ENCODE measurements at places on chromosomes 12 and 14.
A peak's percentile ranks its signal among the peaks of the same experiment; 100 is the strongest.

DNA sequence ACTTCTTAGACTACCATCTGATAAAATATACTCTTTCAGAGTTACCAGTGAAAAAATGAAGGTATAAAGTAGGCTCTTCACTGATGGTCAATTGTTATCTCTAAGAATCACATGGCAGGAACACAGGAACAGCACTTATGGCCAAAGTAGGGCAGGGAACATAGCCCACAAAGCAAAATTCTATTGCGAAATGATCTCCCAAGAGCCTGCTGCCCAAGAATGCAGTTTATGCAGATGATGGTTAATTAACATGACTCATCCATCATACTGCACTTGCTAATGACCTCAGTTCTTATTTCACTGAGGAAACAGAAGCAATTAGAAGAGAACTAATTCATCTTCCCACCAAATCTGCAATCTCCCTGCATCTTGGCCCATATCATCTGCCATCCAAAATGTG is 133.8 kb downstream of the SLC2A13 start:
- no peak for DNase-seq

DNA sequence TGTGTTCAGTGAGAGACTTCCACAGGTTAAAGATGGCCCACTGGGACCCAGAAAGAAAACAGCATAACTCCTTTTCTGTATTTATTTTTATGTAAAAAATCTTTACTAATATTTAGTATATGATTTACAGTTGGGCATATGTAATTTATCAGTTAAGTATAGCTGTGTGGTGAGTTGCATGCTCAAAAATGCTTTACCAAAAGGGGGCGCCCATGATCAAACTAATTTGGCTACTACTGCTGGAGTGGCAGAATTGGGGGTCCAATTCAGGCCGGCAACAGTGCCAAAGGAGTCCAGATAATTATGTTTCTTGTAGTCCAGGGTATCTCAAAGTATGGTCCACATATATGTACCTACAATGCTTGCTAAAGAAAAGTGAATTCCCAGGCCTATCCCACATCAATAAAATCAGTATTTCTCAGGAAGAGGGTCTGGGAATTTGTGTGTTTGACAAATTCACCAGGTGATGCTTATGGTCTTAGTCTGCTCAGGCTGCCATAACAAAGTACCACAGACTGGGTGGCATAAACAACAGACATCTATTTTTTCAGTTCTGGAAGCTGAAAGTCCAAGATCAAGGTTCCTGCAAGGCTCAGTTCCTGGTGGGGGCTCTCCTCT is 152.0 kb downstream of the KTN1 start:
- no peak for DNase-seq

DNA sequence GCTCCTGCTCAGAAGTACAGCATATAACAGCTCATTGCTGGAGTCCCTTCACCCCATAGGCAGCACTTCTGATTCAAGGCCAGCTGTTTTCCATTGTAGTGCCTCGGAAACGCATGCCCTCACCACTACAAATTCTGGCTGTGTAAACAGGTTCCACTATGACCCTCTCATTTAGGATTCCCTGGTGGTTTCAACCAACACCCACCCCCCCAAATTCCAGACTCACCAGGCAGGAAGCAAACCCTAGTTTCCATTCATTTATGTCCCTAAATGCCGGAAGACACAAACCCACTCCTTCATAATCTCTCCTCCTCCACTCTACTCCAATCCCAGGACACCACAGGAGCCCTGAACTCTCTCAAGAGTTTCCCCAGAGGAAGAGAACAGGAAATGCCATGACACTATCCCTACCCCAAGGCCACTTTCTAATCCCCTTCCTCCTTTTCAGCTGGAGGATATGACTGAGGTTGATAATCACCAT is 75.9 kb upstream of the TMPO start:
- no peak for DNase-seq

DNA sequence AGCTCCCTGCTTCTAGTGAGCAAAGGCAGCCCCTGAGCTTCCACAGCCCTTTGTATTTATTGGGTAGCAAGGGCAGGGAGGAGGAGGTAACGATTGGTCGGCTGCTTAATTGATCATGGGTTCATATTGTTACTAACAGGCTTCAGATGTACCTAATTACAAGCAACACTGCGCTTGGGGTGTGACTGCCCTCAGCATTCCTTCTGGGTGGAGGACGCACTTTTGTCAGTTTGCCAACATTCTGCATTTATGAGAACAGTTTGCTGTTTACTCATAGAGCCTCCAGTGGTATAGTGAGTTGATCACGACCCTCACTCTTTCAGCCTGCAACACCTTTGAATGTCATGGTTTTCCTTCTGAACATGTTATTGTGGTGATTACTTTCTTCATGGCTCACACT is 9.6 kb downstream of the TSHR start:
- DNase-seq = no peak

GRCh38 chr14:41817626-41818025 is 210.9 kb downstream of the LRFN5 start:
- DNase-seq = no peak

DNA sequence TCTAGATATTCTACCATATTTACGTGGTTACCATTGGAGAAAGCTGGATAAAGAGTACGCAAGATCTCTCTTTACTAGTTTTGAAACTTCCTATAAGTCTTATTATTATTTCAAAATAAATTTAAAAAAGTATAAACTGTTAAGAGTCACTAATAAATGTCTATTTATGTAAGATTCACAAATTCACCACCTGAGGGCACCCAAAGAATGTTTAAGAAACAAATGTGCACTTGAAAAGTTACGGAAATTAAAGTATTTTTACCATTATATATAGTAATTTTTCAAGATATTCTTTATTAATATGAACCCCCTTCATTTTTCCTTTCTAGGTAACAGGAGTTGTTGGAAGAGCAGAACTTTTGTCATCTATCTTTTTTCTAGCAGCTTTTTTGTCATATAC is 11.9 kb downstream of the TMTC3 start:
- DNase-seq = no peak

- DNase-seq = no peak
Measured at GRCh38 chr12:5317556-5317955, 114.4 kb upstream of the NTF3 start.

DNA sequence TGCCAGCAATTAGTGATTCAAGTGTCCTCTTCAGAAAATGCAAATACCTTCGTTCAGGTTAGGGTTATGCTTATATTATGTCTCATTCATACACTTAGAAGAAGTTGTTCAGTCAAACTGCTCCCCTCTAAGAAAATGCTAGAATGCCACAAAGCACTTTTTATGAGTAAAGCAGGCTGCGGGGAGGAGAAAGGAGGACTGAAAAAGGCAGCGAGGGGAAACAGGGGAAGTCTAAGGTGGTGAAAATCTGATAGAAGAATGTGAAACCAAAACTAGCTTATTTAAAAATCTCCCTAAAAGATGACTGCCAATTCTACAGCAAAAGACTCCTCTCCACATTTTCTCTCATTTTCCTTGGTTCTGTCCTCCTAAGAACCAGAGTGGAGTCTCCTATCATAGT is 70.1 kb downstream of the PRKD1 start:
- DNase-seq = no peak

DNA sequence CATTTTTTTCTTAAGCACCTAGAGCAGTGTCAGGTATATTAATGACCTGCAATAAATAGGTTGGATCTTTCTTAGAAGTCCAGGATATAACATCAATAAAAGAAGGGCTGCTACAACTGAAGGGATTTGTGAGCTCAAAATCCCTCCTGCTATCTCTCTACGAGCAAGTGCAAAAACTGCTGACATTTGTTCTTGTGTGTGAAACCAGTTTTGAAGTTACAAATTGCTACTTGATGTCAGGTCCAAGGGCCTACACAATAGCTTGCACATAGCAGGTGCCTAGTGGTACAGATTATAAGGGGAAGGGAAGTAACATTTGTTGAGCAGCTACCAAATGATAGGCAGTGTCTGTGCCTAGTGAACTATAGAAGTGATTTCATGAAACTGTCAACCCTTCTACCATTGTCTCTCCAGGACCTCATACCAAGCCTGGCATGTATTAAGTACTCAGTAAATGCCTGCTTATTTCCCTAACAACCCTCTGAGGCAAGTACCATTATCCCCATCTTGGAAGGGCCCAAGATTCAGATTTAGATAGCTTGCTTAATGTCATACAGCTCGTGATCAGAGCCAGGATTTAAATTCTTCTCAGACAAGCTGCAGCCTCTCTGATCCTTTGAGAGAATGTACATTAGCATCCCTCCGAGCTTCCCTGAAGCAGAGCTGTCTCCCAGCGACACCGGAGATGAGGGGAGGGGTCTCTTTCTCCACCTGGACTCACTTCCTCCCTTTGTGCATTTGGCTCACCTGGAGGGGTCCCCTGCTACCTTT is 300.3 kb downstream of the ZFP36L1 start:
- DNase-seq = no peak

- peak; percentile 19 for DNase-seq
Measured at GRCh38 chr12:123119808-123120207, 31.1 kb downstream of the PITPNM2 start.

All from stimulated activated naive CD4-positive, alpha-beta T cell (primary cell).